Activated T-cell treated with anti-CD3 and anti-CD28 coated beads, Interleukin-2, amount 50 U/mL, for 4 hours (primary cell): ENCODE measurements at places on chromosomes 1 and 21. TPM values are rescaled to one million over a fixed set of nuclear protein-coding genes. Genes with fewer than 3 reads are reported as not detected.

- no peak for DNase-seq
Measured at GRCh38 chr1:23657659-23658275, 33.8 kb upstream of the RPL11 start.

Gene LDLRAD1
- total RNA-seq = not detected

Gene SCAF4
- 59.7 TPM for total RNA-seq

DNA sequence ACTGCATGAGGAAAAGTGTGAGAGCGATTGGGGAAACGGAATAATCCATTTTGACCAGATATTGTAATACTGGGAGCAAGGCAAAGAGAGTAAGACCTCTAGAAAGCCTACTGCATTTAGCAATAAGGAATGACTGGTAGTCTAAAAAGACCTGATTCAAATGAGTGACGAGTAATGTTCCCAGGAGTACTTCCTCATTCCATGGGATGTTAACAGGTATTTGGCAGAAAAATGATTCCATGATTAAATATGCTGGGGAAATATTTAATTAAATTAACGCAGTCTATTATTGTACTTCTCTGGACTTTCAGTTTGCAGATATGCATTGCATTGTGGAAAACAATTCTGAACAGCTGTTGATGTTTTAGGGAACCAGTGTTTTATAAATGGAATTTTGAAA, 105.5 kb downstream of the RPE65 start:
- DNase-seq = no peak

GRCh38 chr1:168482106-168482505, 61.7 kb downstream of the XCL2 start:
- DNase-seq = no peak
